Cortex of kidney (tissue), 1 donor: ENCODE measurements at places on chromosomes 7 and 10.

DNA sequence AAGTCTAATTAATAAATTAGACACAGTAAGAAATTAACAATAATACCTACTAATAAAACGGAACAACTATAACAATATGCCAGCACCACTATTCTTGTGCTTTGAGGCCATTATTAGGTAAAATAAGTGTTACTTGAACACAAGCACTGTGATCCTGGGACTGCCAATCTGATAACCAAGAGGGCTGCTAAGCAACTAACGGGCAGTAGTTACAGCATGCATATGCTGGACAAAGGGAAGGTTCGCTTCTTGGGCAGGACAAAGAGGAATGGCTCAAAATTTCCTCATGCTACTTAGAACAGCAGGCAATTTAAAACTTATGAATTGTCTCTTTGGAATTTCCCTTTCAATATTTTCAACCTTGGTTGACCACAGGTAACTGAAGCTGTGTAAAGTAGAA, 718.6 kb downstream of the SORCS3 start:
- no peak for DNase-seq

GRCh38 chr10:110617425-110618229, 26.5 kb upstream of the RBM20 start:
- DNase-seq, result no peak

DNA sequence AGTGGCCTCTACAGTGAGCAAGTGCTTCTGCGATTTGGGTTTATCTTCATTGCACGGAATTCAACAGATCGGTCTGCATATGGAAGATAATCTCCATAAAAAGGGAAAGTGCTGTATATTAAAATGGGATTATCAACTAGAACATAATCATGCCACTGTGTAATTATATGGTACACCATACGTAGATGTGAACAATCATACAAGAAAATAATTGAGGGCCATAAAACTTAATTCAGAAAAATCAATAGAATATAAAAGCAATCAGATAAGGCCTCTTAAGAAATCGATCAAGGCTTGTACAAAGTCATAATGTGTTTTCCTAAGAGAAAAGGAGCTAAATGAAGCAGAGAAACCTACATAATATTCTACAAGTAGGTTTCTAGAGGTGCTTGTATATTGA, 157.5 kb upstream of the MGMT start:
- no peak for DNase-seq

GRCh38 chr10:78041170-78042057, 7.8 kb downstream of the RPS24 start:
- DNase-seq, result no peak

DNA sequence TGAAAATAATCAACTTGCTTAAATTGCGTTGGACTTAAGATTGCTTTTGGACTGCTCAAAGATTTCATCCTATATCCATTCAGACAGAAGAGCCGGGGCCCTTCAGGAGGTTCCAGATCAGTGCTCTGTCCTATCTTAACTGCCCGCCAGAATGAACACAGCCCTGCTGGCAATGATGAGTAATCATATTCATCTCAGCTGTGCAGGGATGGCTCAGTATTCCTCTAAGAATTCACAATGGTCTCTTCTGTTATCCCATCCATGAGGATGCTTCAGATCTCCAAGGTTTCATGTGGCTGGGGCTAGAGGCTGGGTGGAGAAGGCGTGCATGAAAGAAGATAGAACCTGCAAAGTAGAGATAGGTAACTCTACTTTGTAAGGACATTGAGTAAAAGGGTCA, 80.0 kb upstream of the NPVF start:
- DNase-seq, result no peak

- DNase-seq, result no peak
Measured at GRCh38 chr10:15341502-15342128, 29.5 kb downstream of the FAM171A1 start.

DNA sequence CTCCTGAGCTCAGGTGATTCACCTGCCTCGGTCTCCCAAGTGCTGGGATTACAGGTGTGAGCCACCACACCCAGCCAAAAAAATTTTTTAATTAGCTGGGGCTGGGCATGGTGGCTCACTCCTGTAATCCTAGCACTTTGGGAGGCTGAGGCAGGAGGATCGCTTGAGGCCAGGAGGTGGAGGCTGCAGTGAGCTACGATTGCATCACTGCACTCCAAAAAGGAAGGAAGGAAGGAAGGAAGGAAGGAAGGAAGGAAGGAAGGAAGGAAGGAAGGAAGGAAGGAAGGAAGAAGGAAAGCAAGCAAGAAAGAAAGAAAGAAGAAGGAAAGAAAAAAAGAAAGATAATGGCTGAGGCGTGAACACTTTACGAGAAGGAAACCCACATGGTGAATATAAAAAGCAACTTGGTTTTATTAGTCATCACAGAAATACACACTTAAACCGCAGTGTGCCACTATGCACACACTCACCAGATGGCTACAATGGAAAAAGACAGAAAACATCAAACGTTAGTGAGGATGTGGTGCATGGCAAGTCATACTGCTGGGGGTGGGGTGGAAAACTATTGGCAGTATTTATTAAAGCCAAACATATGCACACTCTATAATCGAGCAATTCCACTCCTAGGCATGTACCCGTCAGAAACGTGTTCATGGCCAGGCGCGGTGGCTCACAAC, 4.4 kb upstream of the CCL26 start:
- DNase-seq, result no peak

GRCh38 chr10:20105931-20106330, 289.7 kb downstream of the PLXDC2 start:
- no peak for DNase-seq

DNA sequence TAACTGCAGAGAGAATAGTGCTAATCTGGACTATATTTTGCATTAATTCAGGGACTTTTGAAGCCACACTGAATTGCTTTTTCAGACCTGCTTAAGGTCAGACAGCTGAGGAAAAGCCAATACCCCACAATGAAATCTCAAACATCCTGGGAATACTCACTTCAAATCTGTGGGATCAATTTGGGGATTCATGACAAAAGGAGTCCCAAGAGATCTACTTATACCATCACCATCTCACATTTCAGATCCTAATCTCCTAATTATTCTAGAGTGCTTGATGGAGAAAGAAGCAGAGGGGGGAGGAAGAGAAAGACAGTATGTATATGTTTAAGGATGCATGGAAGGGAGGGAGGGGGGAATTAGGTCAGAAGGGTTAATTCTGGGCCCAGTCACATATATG, 202.2 kb downstream of the CACNA2D1 start:
- DNase-seq, result no peak

DNA sequence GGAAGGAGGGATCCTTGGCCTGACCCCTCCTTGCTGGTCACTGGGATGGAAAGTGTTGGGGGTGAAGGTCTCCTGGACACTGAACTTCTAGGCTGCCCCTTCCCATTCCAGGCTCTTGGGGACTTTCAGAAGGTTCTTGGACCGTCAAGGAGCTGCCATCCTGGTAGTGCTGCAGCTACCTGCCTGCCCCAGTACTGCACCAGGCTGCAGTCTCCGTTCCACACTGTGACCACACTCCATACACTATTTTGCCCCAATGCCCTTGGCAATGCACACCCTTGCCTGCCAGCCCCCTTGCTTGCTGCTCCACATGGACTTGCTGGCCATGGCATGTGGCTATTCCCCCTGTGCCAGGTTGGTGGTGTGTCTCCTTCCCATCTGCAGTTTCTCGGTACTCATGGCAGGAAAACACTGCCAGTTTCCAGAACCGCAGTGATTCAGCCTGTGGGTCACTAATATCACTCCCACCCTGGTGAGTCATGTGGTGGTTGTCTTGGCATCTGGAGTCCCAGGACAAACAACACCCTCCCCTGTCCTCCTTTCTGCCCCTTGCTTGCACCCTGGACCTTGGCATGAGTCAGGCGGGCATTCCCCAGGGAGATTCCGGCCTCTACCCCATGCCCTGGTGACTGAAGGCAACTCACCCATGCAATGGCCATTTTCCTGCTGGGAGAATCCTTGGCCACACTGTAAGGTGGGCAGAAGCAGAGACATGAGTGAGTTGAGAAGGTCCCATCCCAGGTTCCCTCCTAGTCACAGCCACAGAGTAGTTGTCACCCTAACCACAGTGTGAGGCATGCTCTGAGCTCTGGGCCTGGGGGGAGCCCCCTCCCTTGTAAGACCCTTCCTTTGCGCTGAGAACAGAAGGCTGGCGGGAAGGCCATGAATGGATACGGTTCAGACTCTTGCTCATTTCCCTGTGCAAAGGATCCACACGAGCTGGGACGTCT, 32.8 kb downstream of the GOLGA7B start:
- DNase-seq, result no peak

DNA sequence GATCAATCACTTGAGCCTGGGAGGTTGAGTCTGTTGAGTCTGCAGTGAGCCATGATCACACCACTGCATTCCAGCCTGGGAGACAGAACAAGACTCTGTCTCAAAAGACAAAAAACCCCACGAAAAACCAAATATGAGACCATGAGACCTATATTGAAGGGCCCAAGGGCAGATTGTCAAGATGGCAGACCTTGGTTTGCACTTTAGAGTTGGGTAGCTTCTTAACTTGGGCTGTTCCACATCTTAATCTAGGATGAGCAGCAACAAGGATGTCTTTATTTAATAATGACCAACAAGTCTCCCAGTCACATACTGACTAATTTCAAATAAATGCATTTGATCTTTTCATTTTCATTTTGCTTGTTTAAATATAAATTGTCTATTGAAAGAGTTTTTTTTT, 43.8 kb downstream of the KAT6B start:
- DNase-seq, result no peak

- no peak for DNase-seq
Measured at GRCh38 chr10:89207181-89207800, at the start of gene CH25H. CH25H (minus strand) TSS chr10:89207317; CDS start chr10:89207292, 25 bp downstream.

- no peak for DNase-seq
Measured at GRCh38 chr7:79199266-79199665, 254.2 kb downstream of the MAGI2 start.

DNA sequence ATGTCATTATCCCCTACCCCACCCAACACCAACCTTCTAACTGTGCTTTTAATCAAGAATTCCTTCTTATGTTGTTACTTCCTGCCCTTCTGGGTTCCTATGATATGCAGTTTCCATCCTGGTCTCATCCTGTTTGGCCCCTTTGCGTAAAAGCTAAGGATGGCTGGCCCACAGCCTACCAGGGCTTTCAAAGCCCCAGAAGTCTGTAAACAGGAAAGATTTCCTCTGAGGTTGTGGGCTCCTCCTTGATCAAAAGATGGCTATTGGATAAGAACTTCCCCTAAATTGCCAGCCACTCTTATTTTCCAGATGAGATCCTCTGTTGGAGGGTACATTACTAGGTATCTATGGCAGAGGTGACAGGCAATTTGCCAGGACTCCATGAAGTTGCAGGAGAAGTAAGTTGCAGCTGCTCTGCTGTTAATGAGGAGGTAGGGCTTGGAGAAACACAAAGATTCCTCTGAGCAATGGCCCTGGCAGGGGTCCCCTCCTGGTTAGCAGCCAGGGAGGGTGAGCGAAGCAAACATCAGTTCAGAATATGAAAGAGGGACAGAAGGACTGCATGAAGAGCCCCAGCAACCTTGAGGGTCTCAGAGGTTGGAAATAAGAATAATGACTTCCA, 32.1 kb downstream of the NRP1 start:
- DNase-seq, result no peak

- DNase-seq, result no peak
Measured at GRCh38 chr7:73995330-73995729, 32.6 kb upstream of the ELN start.

- DNase-seq, result no peak
Measured at GRCh38 chr10:66349726-66350125, 576.1 kb upstream of the LRRTM3 start.

DNA sequence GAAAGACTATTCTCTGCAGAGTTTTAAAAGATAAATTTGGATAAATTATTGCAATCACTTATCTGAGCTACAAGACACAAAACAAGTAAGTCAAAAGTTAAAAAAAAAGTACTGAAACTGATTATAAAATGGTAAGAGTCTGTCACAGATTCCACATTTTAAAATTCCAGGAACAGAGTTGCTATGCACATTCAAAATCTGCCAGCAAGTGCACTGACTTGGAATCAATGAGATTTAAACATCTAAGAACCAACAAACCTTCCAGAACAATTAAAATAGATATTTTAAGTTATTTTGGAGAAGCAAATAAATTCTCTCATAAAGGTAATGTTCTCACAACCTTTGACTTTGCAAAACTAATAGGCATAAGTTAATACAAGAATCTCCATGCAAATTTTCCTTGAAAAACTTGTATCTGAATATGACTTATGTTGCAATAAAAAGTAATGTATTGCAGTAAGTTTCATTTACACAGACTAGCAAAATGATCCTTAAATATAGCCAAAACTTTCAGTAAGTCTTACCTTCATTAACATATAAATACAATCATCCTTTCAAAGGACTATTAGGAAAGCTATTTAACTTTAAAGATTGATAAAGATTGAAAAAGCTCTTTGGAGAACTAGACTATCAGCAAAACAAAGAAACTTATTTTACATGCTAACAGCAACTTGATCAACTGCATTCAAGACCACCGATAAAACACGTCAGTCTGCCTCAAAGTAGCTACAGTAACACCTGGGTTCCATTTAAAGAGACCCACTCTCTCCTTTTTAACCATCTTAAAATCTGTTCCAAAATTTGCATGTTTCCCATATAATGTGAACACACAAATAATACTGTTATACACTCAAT, 4.4 kb downstream of the ETV1 start:
- DNase-seq, result no peak

GRCh38 chr7:156456032-156456431, 184.5 kb upstream of the RNF32 start:
- no peak for DNase-seq

DNA sequence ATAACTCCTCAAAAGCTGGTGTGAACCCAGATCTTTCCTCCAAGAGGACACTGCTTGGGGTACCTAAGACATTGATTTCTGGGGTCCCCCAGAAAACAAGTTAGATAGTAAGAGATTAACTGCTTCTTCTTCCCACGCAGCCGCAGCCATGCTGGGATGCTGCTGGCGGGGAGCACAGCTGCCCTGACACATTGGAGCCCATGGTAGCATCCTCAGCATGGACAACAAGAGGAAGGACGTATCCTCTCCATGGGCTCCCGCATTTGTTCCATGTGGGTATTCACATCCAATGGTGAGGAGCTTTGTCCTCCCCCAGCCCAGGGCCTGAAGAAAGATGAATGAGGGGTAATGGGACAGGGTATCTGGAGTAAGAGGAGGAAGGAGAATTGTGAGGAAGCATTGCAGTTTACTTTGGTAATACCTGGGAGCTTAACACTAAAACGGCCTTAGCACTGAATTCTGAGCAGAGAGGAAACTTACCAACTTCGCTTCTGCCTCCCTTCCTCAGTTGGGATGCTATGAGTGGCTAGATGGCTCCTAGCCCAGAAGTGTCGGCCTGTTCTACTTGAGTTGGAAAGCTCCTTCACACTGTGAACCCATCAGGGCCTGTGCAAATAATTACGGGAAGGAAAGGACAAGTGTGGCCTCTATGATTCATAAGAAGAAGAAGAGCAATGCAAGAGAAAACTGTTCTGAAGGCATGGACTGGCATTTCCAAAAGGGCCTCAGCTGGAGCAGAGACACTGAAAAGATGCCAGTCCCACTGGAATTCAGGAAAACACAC, 43.9 kb downstream of the C10orf120 start:
- no peak for DNase-seq

- DNase-seq, result no peak
Measured at GRCh38 chr7:24477398-24478136, 95.7 kb upstream of the PALS2 start.

- no peak for DNase-seq
Measured at GRCh38 chr7:141042222-141043193, 27.8 kb upstream of the MRPS33 start.

- DNase-seq, result no peak
Measured at GRCh38 chr7:40538281-40538680, 403.5 kb downstream of the SUGCT start.
